ENCODE measurements at places on chromosomes 1 and 21. TPM values are rescaled to one million over a fixed set of nuclear protein-coding genes. Genes with fewer than 3 reads are reported as not detected.

The ASTN1 gene
- not detected for total RNA-seq

The SPATA46 gene
- total RNA-seq, result not detected

The MAP3K21 gene
- total RNA-seq, result 0.53 TPM

The PIGM gene
- total RNA-seq, result 2.5 TPM

The NR0B2 gene
- not detected for total RNA-seq

The COG2 gene
- 13.8 TPM for total RNA-seq

The SELENBP1 gene
- total RNA-seq, result 1.2 TPM

The NUP210L gene
- not detected for total RNA-seq

The C1orf116 gene
- not detected for total RNA-seq

The CR1L gene
- total RNA-seq, result not detected

The NR5A2 gene
- 18.1 TPM for total RNA-seq

The PDPN gene
- 4.2 TPM for total RNA-seq

The KRTAP12-2 gene
- total RNA-seq, result not detected

The PRAMEF8 gene
- total RNA-seq, result not detected

The GUCA2A gene
- total RNA-seq, result not detected

The EPHA2 gene
- total RNA-seq, result 197 TPM

The FOXO6 gene
- total RNA-seq, result not detected

The KRTAP7-1 gene
- not detected for total RNA-seq

The CCDC30 gene
- total RNA-seq, result 0.34 TPM

The SLC5A9 gene
- total RNA-seq, result not detected

The ABCG1 gene
- total RNA-seq, result 66.0 TPM

The C1orf122 gene
- 113 TPM for total RNA-seq

The A3GALT2 gene
- not detected for total RNA-seq

The KCNE1 gene
- total RNA-seq, result 0.29 TPM

The TNN gene
- 0.06 TPM for total RNA-seq

The FAM229A gene
- total RNA-seq, result 5.5 TPM

The CFAP57 gene
- total RNA-seq, result 0.29 TPM

The CHRM3 gene
- total RNA-seq, result 3.4 TPM
